ENCODE measurements at places on chromosomes 12 and 14.

GRCh38 chr14:90061685-90062126 lies at the start of gene KCNK13:
KCNK13 (plus strand) TSS chr14:90061994; CDS start chr14:90062206, 212 bp downstream.
- no peak for DNase-seq

- no peak for DNase-seq
These were observed 181.6 kb downstream of the KTN1 start for GRCh38 chr14:55761651-55762050.

DNA sequence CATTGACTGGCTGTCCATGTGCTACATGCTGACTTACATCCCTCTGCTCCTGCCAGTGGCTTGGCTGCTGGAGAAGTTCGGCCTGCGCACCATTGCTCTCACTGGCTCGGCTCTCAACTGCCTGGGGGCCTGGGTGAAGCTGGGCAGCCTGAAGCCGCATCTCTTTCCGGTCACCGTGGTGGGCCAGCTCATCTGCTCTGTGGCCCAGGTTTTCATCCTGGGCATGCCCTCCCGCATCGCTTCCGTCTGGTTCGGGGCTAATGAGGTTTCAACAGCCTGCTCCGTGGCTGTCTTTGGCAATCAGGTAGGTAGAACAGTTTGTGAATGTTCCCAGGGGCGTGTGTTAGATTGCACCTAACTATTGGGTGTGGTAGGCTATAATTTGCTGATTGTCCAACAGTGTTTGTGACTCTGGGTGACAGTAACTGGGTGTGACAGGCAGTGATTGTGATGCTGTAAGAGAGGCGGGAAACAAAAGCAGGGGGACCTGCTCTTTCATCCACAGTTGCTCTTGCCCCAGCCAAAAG lies 981 bp downstream of the FLVCR2 start:
- no peak for DNase-seq

DNA sequence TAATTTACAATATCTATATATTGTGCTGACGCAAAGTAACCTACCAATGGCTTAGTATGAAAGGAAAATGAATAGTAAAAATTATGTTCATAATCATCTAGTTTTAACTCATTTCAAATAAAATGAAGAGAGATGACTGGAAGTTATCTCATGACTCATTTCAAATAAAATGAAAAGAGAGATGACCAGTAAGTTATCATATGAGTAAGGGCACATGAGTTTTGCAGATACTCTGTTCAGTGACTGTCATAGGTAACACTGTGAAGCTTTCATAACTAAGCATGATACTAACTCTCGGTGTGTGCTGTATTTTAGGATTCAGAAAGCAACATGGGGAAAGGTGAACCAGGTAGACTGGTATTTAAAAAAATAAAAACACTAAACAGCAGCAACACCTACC lies 364.5 kb upstream of the DIO2 start:
- DNase-seq: no peak

DNA sequence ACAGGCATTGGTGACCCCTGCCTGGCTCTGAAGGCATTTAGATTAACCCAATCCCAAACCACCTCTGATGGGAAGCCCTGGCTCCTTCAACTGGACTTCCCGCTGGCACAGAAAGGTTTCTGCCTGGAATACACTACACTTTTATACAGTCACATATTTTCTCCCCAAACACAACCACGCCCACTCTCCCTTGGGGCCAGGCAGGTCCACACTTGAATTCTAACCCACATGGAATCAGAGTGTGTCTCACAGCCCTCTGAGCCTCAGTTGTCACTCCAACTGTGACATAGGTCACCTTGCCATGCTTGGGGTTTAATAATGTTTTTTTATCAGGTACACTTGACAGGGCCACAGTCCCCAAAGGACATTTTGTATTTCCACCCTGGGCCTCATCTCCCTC lies 368.6 kb downstream of the BCL11B start:
- DNase-seq: no peak

- no peak for DNase-seq
These were observed 340.8 kb downstream of the PDZRN4 start for GRCh38 chr12:41528874-41529273.

DNA sequence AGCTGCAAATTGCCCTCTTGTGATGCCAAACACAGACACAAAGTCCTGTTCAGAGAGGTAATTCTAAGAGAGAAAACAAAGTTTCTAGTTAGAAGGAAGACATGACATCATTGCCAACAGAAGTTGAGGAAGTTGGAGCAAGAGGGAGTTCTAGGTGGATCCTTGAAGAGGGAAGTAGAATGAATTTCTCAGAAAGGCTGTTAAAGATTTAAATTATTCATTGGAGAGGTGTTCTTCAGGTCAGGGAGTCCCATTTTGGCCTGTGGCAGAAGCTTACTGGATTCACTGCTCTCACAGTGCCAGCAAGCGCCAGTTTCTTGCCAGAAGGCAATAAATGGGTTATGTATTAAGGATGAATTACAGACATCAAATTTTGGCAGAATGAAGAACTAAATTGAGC lies 15.3 kb downstream of the TSFM start:
- DNase-seq: no peak
